ENCODE measurements at places on chromosomes 4 and X.

DNA sequence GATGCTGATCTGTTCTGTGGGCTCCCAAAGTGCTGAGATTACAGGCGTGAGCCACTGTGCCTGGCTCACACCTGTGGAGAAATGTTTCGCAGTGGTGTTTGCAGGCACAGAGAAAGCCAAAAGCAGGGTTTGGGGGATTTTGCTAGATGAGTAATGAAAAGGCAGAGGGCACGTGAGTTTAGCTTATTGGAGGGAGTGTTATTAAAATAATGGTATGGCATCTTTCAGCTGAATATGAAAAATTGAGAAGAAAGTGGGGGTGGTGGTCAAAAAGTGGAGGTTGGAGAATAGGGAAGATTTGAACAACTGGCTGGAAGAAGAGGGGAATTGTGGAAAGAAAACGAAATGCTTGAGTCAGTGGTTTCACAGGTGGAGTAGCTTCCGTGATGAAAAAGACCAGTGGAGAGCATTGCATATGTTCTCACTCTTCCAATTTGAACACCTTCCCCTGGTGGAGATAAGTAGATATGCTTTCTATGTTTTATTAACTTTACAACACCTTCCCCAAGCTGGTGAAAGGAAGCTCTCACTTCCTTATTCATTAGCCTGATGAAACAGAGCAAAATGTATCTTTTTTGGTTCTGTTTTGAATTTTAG lies 1.1 kb upstream of the CHST7 start:
- peak; percentile 31 for DNase-seq

GRCh38 chrX:64536736-64537135 lies 141.5 kb upstream of the MTMR8 start:
- DNase-seq: no peak

- no peak for DNase-seq
These were observed 34.1 kb downstream of the DLG3 start for GRCh38 chrX:70478526-70479245.

DNA sequence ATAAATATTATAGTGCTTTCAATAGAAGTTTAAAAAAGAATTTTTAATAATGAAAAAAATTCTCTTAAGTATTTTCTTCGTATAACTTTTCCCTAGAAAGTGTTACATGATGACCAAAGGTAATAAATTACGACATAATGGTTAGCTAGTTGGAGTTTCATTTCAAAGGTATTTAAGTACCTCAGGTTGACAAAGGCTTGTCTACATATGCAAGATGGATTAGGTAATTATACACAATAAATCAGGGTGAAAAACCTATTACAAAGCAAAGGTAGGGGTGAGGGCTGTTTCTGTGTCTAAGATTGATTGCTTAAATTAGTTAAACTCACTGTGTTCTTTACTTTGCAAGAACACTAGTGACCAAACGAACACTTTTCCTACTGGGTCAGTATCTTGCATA lies 508.5 kb upstream of the FAT1 start:
- DNase-seq: no peak

DNA sequence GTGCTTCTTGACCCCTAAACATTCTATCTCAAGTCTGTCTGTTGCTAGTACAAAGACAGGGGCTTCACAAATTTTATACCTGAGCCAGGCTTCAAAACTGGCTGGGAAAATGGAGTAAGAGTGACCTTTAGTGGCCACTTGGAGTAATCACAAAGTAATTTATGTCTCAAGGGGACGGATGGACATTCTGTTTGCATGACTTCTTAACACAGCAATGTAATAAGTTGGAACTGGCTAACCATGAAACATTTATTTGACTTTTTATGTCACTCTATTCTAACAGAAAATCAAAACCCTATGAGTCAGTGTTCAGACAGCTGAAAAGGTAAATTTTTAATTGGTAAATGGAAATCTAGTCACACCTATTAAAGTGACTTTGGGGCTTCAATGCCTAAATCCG lies 600.6 kb downstream of the ANKRD50 start:
- DNase-seq: no peak

- no peak for DNase-seq
These were observed 150.3 kb downstream of the FBXW7 start for GRCh38 chr4:152385551-152385950.

DNA sequence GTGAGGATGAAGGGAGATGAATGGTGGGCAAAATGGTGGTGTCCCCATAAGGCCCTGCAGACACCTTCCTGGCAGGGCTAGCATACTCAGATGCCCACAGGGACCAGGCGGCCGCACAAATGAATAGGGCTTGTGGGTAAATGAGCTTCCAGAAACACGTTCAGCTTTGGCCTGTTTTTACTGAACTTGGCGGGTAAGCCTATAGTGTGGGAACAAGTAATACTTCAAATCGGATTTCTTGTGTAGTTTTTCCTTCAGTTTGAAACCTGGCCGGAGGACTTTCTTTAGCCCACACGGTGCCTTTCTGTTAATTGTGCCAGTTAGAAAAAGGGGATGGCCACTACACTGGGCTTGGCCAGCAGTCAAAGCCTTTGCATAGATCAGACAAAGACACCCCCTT lies 22.8 kb downstream of the SMS start:
- DNase-seq: no peak

GRCh38 chrX:45505214-45505613 lies 304.5 kb upstream of the DIPK2B start:
- DNase-seq: no peak

DNA sequence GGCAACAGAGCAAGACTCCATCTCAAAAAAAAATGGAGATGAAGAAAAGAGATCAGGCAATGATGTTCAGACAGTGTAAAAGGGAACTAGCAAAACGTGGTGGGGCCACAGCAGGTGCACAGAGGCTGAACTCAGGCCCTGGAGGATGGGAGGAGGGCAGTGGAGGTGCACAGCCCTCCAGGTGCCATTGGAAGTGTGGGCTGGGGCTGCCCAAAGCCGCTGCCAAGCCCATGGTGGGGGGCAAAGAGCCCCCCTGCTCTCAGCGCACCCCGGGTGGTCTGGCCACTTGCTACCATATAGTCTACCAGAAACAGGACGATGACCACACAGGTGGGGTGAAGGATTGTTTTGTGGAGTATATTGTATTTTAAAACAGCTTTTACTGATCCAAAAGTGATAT lies 7.1 kb downstream of the TMEM271 start:
- DNase-seq: no peak

GRCh38 chr4:87720094-87720691 lies 70.1 kb downstream of the DMP1 start:
- no peak for DNase-seq

GRCh38 chr4:62119195-62119594 lies 919.1 kb downstream of the ADGRL3 start:
- DNase-seq: no peak

DNA sequence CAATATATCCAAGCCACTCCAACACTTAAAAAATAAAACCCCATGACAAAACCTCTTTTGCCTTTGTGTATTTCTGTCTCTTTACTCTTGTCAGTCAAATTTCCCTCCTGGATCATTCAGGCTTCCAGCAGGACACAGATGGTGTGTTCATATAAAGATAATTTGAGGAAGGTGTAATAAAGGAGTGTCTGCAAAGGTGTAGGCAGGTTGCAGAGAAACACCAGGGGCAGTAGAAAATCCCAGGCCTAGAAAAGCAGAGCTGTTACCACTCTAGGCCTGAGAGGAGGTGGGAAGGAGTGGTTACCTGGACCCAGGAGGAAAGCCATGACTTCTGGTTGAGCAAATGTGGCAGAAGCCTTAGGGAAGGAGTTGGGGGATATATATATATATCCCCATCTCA lies 28.8 kb downstream of the CHRNA9 start:
- DNase-seq: no peak

DNA sequence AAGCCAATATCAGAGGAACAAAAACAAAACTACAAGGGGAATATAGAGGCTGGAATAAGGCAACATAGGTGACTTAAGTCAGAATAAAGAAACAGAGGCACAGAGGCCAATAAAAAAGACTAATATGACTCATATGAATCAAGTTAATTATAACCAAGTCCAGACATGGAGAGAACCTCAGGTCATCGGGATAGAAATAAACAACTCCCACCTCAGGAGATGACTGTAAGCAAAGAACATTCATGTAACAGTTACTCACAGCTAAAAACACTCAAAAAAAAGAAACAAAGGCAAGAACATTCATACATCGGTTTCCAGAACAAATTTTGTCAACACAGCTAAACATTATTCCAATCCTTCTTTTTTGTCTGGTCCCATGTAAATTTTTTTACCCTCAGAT lies 60.3 kb upstream of the RXFP1 start:
- no peak for DNase-seq

GRCh38 chr4:59904331-59904730 lies 1295.8 kb upstream of the ADGRL3 start:
- no peak for DNase-seq

- DNase-seq: no peak
These were observed 591.5 kb downstream of the GALNTL6 start for GRCh38 chr4:172404676-172405075.

DNA sequence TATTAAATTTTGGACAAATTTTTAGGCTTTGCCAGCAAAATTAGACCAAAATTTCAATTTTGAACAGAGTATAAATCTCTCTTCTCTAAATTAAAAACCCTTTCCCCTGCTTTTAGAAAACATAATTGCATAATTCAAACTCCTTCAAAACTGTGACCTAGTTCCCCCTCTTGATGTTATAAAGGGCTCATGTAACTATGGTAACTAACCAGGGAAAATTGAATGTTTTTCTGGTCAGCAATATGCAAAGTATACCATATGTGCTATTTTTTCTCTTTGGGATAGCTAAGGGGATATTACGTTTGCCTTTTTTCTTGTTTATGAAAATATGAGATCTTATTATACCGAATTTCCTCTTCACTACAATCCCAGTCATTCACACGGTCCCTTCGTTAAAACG lies 5.1 kb upstream of the ING2 start:
- DNase-seq: no peak

DNA sequence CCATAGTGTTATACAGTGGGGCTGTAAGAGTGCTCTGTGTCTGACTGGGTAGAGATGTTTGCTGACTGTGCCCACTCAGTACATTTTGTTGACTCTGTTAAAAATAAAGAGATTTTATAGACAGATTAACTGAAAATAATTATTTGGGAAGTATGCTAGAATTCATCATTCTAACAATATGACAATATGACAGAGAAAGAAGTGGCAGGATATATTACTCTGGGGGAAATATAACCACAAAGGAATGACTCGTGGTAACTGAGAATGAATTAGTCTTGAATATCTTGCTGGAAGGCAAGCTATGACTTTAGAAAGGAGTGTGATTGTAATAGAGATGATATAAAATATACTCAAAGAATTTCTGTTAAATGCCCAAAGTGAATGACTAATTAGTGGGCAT lies 46.8 kb downstream of the TMEM165 start:
- no peak for DNase-seq

DNA sequence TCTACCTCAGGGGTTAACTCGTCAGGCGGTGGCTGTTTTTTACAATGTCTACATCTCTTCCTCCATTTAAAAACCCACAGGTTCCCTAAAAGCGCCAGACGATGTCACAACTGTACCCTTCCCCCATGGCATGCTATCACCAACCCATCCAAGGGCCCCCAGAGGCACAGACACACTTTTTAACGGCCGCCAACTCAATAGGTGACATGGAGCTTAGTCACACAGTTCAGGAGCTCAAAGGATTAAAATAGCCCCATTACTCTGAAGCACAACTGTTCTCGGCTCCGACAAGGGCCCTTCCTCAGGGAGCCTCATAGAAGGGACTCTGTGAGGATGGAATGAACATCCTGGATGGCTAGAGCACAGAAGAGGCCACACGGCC lies 12.4 kb downstream of the SH3KBP1 start:
- peak; percentile 20 for DNase-seq

GRCh38 chr4:168598191-168598590 lies 101.3 kb downstream of the PALLD start:
- DNase-seq: no peak

DNA sequence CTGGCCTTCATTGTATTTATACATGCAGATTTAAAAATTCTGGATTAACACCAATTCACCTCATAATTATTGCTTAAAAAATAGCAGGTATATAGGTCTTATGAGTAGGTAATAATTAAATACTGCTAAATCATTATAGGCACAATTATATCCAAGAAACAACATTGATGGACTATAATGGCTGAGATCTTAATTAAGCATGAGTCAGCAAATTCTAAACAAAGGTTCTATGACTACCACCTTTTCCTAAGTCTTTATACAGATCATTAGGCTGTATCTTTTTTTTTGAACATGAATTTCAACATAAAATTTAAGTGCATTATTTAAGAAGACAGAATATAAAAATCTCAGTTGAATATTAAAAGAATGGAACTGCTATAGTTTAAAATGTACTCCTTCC lies 1678.7 kb upstream of the PCDH10 start:
- DNase-seq: no peak

DNA sequence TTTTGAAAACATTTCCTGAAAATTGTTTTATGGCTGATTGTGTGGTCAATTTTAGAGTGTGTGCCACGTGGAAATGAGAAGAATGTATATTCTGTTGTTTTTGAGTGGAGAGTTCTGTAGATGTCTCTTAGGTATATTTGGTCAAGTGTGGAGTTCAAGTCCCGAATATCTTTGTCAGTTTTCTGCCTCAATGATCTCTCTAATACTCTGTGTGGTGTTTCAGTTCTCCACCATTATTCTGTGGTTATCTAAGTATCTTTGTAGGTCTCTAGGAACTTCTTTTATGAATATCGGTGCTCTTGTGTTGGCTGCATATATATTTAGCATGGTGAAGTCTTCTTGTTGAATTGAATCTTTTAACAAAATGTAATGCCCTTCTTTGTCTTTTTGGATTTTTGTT lies 113.3 kb downstream of the LINC00632 start:
- no peak for DNase-seq

GRCh38 chr4:113292371-113293042 lies 243.1 kb downstream of the ANK2 start:
- no peak for DNase-seq

DNA sequence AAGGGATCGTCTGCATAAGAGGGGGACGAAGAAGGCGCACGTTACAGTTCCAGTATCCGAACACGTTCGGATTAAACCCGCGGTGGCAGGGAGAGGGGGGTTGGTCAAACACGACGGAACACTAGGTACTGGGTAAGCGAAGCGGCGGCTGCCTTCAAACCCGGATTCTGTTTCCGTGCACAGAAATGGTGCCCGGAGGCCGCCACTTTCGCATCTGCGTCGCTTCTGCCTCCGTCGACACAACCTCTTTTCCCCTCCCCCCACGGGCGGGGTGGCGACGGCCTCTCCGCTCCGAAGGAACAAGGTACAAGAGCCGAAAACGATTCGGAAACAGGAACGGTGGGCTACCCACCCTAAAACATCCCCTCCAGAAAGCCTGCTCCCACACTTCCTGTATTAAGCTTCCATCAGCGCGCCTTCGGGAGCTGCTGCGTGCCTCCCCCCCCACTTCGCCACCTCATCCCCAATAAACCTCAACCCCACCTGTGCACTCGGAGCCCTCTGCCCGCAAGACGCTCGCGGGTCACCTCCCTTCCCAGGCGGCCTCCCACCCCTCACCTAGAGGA lies 667 bp downstream of the G3BP2 start:
- DNase-seq: peak; percentile 84

GRCh38 chrX:101385795-101386541 lies at the start of gene BTK:
Gene BTK (minus strand): TSS chrX:101386191. CDS start chrX:101375284, 10,907 bp downstream.
- no peak for DNase-seq

DNA sequence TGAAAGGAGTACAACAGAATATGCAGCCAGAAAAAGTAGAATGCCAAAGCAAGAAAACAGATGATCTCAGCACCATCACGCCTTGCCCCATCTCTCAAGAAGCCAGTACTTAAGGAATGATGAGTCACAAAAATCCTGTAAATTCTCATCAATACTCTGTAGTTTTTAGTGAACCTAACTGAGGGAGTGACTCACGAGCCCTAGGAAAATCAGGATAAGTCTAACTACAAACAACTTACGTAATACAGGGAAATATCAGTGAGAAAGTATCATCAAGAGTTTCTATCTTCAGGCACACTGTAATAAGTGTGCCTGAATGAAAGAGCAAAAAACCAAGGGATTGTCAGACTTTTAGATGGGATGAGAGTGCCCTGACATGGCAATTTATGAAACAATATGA lies 644.4 kb downstream of the STPG2 start:
- no peak for DNase-seq

Measured in activated naive CD4-positive, alpha-beta T cell treated with anti-CD3 and anti-CD28 coated beads, Interleukin-2, amount 50 U/mL, for 16 hours (primary cell).